ENCODE measurements at places on chromosomes 6 and 20. TPM values are rescaled to one million over a fixed set of nuclear protein-coding genes. Genes with fewer than 3 reads are reported as not detected.

GRCh38 chr6:105814745-105815536, 271.2 kb upstream of the PRDM1 start:
- DNase-seq: no peak

- no peak for DNase-seq
Measured at GRCh38 chr20:45765980-45766379, 25.7 kb downstream of the WFDC3 start.

GRCh38 chr6:157158897-157159296, 164.4 kb downstream of the TMEM242 start:
- no peak for DNase-seq

DNA sequence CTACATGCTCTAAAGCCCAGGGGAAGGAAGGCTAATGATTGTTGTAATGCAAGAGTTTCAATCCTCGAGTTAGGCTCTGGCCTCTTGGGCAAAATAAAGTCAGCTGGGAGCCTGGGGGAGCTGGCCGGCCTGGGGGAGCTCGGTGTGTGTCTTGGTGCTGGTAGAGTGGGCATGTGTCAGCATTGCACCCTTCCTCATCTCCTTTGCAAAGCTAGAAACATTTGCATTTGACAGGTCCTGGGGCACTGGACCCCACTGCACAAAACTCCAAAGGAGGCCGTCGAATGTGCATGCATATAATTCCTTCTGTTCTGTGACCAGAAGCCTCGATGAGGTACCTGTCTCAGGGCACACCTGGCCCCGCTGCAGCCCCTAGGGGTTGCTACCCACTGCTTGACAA, 74.6 kb upstream of the SLC22A23 start:
- DNase-seq: no peak

DNA sequence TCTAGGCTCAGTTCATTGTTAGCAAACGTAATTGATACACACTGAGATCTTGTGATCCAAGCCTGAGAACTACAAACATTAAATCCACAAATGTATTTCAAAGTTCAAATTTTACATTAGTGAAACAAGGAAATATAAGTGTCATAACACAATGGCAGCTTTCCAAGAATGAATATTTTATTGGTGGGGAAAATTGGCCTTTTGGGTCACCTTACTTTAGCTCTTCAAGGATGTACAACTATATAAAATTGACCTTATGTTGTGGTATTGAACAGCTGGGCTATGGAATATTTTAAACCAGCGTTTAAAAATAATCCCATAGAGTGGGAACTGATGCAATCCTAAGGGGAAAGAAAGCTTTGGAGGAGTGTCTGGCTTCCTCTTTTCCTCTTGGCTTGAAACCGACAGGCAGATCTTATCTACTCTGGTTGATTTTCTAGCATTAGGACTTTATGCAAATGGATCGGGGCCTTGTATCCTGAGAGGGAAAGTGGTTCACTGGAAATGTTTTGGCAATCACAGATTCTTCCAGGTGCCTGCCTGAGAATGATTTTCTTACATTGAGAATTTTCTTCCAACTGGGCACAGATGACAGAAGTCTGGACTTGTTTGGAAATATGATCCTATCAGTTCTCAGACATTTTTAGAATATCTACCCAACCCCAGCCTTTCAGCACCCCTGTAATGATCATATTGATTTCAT, 184.8 kb upstream of the ECI2 start:
- no peak for DNase-seq

GRCh38 chr6:70551566-70551965, 15.2 kb upstream of the SDHAF4 start:
- no peak for DNase-seq

GRCh38 chr6:40743690-40744446, 156.7 kb upstream of the LRFN2 start:
- peak; percentile 66 for DNase-seq

DNA sequence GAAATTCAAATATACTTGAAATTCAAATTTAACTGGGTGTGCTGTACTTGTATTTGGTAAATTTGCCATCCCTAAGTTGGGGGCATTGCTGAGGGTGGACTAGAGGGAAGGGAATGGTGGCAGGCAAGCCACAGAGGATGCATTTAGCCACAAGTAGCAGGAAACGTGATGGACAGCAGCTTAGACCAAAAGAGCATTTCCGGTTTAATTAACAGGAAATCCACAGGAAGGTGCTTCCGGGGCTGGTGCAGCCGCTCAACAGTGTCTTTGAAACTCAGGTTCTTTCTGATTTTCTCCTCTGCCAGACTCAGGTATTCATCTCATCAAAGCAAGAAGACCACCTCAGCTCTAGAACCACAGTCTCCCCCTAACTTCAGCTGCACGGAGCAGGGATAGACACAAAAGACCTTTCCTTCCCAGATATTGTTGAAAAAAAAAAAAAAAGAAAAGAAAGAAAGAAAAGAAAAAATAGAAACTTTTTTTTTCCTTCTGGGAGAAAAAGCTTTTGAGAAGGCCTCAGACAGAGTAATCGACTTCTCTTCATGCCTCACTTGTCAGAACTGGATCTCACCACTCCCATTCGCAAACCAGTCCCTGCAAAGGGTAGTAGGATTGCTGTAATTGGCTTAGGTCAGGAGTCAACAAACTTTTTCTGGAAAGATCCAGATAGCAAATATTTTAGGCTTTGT, 8.0 kb upstream of the BCAS1 start:
- DNase-seq: no peak

DNA sequence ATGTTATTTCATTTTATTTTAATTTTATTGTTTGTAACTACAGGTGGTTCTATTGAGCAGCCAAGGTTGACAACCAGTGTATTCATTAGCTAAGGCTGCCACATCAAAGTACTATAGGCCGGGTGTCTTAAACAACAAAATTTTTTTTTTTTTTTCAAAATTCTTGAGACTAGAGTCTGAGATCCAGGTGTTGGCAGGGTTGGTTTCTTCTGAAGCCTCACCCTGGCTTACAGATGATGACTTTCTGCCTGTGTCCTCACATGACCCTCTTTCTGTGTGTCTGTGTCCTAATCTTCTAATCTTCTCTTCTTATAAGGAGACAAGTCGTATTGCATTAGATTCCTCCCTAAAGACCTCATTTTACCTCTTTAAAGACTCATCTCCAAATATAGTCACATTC, 208.4 kb downstream of the MANEA start:
- DNase-seq: no peak

DNA sequence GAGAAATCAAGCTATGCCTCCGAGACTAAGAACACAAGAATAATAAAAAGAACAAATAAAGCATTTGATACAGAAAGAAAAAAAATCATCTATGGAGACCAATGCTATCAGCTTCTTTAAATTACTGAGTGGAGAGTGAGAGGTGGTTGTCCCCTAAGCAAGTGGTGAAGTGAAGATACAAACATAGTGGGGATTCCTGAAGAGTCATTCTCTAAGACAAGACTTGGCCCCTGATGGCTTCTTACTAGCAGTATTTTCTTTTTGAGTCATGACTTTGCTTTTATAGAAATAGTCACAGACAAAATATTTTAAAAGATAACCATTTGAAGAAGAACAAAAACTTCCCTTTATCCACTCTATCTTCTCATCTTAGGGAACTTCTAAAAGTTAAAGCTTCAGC, 261.4 kb upstream of the PRDM1 start:
- no peak for DNase-seq

- DNase-seq: no peak
Measured at GRCh38 chr20:46438156-46438750, 31.8 kb upstream of the ELMO2 start.

GRCh38 chr6:139124887-139125672, 9.8 kb upstream of the HECA start:
- DNase-seq: peak; percentile 80

DNA sequence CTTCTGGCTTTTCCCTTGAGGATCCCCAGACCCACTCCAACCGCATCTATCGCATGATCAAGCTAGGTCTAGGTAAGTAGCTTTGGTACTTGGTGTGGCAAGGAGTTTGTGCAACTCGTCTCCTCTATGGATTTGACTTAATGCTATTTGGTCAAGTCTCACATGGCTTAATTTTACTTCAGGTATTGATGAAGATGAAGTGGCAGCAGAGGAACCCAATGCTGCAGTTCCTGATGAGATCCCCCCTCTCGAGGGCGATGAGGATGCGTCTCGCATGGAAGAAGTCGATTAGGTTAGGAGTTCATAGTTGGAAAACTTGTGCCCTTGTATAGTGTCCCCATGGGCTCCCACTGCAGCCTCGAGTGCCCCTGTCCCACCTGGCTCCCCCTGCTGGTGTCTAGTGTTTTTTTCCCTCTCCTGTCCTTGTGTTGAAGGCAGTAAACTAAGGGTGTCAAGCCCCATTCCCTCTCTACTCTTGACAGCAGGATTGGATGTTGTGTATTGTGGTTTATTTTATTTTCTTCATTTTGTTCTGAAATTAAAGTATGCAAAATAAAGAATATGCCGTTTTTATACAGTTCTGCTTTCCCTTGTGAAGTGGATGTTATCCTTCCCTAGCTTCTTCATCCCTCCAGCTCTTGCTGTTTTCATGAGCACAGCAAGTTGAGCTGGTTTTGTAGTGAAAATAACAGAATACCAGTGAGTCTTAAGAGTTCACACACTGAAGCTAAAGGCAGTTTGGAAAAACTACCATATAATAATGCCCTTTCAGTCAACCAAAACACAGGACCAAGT, 3.8 kb downstream of the SLC35B2 start:
- DNase-seq: peak; percentile 69

- no peak for DNase-seq
Measured at GRCh38 chr6:11404081-11404480, 133.5 kb upstream of the TMEM170B start.

The UNC93A gene
- not detected for total RNA-seq

The GABRR2 gene
- 1.7 TPM for total RNA-seq

The RIMS4 gene
- 5.6 TPM for total RNA-seq

The ULBP2 gene
- 0.43 TPM for total RNA-seq

The ASIP gene
- total RNA-seq: not detected

The GUCA1A gene
- not detected for total RNA-seq
